ENCODE measurements at places on chromosomes 7 and 10.

- DNase-seq, result no peak
Observed at GRCh38 chr10:118870467-118871243, 115.9 kb upstream of the CACUL1 start.

DNA sequence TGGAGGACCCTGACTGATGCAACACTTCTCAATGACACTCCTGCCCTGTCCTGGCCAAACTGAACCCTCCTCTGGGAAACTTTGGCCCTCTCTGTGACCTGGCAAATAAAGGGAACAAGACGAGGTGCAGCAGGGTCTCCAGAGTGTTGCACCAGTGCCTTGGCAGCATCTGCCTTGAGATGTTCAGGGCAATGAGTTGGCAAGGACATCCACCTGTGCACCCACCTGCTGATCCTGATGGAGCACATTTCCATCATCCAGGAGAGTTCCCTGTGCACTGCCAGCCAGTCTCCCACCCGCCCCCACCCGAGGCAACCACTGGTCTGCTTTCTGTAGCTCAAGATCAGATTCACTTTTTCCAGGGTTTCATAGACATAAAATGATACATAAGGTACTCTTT lies 407.4 kb downstream of the GRID1 start:
- DNase-seq, result no peak

DNA sequence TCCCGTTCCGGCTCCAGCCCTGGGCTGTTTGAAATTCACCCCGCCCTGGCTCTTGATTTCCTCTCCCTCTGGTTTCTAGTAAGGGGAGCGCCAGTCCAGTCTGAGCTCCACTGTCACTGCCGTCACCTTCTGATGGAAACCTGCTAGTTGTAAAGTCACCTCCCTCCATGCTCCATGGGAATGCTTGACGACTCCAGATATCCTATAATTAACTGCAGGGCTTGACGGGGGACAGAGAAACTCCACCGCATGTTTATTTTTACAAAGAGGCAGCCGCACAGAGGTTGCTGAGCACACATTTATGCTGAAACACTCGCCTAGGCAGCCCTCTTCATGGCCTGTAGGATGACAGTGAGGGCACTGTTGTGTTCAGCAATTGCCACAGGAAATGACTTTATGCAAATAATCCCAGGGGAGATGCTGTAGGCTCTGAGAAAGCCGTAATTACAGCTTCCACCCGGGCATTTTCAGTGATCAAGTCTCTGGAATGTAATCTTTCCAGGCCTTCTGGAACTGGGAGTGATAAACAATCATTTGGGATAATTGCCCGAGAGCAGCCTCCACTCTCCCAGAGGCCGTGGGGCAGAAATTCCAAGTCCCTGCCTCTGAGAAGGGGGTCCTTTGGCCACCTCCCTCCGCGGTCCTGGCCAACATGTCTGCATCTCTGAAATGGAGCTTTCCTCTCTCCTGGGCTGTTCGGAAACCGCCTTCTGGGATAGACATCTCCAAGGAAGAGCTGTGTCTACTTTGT lies 300.5 kb downstream of the KLF6 start:
- no peak for DNase-seq

- no peak for DNase-seq
Observed at GRCh38 chr7:125563964-125564529, 634.4 kb upstream of the POT1 start.

DNA sequence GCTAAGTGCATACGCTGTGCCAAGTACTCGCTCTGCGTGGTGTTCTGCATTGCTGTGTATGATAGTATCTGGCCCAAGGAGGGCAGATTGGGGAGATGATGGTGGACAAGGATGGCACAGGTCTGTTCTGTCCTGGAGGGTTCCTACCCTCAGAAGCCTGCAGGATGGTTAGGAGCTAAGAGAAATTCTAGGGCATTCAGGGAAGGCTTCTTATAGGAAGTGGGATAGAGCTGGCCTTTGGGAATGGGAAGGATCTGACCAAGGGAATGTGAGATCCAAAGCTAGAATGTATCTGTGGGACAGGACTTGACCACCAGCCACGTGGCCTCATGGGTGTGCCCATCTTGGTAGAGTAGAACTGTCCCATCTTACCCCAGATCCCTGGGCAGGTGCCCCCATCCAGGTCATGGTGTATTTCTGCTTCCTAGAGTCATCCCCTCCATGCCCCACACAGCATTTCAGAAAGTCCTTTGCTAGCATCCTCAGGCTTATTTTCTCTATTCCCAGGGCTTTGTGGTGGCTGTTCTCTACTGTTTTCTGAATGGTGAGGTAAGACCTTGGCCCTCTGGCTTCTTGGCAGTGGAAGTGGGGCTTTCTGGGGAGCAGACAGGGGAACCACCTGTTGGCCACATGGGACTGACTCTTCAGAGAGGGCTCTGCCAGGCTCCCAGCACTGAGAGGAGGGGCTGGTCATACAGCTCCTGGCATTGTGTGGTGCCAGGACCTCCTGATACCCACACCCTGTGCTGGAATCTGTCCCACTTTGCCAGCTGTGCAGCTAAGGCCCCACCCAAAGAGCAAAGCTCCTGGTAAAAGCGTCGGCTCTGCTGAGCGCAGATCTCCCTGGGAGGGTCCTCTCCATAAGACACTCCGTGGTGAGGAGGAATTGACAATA lies 52.5 kb downstream of the ADCYAP1R1 start:
- no peak for DNase-seq

DNA sequence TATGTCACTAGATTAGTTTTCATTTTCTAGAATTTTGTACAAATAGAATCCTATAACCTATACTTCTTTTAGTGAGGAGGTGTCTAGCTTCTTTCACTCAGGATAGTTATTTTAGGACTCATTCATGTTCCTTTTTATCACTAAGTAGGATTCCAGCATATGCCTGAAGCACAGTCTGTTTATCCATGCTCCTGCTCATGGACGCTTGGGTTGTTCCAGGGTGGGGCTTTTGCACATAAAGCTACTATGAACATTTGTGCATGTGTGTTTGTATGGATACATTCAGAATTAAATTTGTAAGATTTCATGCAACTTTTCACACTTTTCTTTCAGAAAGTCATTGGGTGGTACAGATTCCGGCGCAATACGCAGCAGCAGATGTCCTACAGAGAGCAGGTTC lies 24.6 kb downstream of the ABRAXAS2 start:
- no peak for DNase-seq

- DNase-seq, result no peak
Observed at GRCh38 chr7:3438352-3438751, 137.3 kb downstream of the SDK1 start.

DNA sequence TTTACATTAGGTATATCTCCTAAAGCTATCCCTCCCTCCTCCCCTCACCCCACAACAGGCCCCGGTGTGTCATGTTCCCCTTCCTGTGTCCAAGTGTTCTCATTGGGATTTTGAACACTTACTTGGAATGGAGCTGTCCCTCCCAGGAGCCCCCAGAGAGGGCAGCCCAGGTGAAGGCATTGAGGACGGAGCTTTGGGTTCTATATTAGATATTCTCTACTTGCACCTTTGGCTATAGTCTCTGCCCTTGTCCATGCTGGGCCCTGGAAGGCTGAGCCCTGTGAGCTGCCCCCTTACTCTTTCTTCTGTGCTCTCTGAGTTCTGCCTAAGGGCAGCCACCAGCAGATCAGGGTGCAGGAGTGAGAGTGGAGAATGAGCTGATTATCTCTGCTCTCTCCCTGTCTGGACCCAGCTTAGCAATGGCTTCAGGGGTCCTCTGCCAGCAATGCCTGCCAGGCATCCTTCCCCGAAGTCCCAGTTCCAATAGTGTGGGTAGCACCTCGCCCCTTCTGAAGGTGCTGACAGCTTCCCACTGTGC lies 11.2 kb downstream of the ADRA2A start:
- DNase-seq, result no peak

DNA sequence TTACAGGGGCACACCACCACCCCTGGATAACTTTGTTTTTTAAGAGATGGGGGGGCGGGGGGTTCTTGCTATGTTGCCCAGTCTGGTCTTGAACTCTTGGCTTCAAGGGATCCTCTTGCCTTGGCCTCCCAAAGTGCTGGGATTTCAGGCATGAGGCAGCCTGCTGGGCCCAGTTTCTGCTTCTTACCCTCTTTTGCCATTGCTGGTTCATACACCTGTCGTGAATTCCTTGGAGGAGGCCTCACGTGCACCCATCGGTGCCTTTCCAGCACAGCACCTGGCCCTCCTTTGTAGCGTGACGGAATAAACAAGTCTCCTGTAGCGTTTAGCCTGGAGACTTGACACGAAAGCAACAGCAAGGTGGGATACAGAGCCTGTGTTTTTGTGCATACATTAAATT lies 75.5 kb downstream of the CARD11 start:
- no peak for DNase-seq

GRCh38 chr10:99845837-99846382 lies 63.5 kb downstream of the ABCC2 start:
- peak; percentile 62 for DNase-seq

DNA sequence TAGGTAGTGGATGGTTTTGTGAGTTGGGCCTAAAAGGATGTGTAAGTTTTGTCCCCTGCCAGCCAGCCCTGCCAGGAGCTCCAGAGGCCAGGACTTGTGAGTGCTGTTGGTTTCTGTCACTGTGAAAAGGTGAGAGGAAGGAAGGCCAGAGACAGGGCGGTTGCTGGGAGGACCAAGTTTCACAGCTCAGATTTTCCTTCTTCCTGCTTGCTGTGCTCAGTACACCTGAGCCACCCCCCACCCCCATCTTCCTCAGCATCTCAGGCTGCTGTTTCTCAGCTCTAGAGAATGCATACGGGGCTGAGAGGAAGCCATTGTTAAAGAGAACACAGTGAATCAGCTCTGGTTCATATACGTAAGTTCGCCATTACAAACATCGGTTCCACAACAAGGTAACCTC lies 139.9 kb downstream of the BUB3 start:
- DNase-seq, result no peak

DNA sequence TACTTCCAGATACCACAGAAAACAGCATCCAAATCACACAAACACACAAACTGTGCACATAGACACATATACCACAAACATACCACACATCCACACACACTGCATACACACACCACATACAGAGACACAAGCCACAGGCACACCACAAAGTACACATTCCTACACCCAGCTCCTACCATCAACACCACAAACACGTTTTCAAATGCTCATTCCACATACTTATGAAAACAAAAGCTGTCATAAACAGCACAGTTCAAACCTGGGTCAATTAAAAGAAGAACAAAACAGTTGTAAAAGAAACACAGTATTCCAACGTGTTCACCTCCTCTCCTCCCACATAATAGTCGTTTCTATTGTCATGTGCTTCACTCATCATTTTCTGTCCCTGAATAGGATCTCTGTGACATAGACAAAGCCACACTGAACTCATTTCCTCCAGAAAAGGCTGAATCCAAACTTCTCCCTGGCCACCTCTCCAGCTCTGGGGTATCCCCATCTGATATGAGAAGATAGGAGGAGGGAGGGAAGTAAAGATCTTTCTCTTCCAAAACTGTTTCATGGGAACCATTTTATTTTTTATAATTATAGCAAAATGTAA lies 89.2 kb downstream of the CXCL12 start:
- no peak for DNase-seq

DNA sequence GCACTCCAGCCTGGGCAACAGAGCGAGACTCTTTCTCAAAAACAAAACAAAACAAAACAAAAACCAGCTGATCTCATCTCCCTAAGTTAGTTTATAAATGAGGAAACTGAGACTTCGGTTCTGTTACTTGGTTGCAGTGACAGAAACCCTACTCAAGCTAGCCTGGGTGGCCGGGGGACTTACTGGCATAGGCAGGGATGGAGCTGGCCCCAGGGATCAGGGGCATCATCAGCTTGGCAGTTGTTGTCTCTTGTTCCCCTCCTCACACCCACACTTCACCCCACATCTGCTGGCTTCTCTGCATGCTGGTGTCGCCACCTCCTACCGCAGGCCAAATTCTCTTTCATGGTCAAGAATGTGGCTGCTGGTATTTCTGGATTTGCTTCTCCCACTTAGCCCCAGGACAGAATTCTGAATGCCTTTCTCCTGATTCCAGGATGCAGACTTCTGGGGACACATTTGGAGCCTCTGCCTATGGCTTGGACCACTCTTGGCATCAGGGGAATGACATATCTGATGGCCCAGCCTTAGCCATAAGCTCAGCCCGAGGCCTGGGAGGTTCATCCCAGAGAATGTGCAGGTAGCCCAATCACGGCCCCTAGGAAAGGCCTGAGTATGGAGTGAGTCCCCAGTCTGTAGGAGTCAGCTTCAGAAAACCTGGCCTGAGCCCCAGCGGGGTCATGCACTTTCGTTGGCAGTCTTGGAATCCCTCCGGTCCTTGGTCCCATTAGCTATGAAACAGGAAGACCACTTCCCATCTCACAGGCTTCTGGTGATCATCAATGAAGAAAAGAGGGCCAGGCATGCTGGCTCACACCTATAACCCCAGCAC lies 41.6 kb upstream of the CTBP2 start:
- DNase-seq, result no peak

DNA sequence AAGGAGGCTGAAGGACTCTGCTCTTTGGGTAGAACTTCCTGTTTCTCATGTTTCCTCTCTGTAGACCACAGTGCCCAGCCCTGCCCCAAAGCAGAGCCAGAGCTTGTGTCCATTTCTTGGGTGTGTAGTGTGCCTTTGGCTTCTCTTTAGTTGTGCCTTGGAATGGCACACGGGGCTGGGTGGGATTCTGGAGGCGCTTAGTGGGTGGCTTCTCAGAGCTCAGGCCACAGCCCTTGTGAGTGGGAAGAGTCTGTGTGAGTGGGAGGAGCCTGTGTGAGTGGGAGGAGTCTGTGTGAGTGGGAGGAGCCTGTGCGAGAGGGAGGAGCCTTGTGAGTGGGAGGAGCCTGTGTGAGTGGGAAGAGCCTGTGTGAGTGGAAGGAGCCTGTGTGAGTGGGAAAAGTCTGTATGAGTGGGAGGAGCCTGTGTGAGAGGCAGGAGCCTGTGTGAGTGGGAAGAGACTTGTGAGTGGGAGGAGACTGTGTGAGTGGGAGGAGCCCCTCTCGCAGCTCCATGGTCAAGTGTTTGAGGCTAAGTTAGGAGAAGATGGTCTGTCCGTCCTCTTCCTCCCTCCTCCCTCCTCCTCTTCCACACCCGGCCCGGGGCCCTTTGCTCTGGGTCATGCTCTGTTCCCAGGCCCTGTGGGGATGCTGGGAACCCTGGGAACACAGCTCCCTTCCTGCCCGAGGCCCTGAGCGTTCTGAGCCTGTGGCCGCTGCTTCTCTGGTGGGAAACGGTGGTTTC lies 153.0 kb downstream of the GRK5 start:
- no peak for DNase-seq

GRCh38 chr10:117546581-117547015 lies 4.1 kb downstream of the EMX2 start:
- DNase-seq, result no peak

GRCh38 chr10:114616516-114616915 lies 41.6 kb downstream of the ABLIM1 start:
- no peak for DNase-seq

DNA sequence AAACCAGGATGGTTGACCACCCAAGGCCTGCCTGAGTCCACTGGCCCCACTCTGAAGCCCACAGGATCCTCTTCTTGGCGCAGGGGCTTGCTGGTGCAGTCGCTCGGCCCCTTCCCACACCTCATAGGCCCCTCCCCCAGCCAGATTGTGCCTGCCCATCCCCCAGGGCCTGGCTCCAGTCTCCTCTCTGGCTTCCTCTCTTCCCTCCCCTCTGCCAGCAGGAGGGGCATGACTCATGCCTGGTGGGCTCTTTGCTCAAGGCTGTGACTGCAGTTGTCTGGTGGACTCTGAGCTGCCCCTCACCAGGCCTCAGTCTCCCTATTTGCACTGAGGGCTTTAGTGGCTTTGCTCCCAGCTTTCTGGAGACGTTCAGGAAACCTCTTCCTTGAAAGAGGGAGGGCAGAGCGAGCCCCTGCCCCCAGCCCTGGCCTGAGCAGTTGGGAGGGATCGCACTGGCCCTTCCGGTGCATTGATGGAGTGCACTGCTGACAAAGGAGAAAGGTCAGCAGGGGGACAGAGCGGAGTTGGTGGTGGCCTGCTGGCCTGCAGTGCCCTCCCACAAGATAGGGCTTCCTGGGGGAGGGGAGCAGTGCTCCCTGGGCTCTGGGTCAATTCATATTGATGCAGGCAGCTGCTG lies 60.7 kb downstream of the ZMIZ1 start:
- DNase-seq, result no peak

All from stimulated activated CD8-positive, alpha-beta memory T cell treated with anti-CD3 and anti-CD28 coated beads, Interleukin-12 subunit alpha, Interleukin-12 subunit beta, amount 100 ng/mL, for 1 hour (primary cell).